Stimulated activated CD8-positive, alpha-beta memory T cell treated with anti-CD3 and anti-CD28 coated beads, Interleukin-7, amount 100 ng/mL, for 24 hours (primary cell): ENCODE measurements at places on chromosomes 13 and 19.
A peak's percentile ranks its signal among the peaks of the same experiment; 100 is the strongest.

GRCh38 chr19:51525651-51526050 is 5.8 kb downstream of the SIGLEC6 start:
- DNase-seq: no peak

DNA sequence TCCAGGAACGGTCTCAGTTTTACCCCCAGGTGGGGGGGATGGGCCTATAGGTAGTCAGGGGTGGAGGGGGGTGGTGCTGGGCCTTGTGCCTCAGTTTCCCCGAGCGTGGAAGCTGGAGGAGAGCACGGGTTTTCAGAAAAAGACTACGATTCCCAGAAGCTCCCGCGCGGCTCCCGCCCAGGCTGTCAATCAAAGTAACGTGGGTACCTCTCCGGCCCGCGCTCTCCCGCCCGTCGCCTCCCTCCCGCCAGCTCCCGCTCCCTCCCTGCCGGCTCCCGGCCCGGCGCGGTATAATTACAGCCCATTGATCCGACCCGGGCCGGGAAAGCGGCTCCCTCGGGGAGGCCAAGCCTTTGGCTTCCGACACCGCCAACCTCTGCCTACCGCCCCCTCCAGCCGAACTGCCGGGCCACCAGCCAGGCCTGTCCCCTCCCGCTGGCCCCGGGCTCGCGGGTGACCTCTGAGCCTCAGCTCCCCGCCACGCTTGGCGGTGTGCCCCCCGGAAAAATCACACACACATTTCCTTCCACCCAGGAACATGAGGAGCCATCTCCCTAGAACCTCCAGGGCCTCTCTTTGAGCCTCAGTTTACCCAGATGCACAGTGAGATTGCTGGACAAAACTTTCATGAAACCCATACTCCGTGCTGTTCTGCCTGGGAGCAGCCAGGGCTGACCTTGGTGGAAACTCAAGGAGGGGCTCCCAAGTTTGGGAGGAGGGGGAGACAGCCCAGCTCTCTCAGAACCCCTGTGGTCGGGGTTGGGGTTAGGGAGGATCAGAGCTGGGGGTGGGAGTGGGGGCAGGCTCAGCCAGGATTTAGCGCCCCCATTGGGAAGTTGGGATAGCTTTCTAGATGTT is 7.3 kb upstream of the TLE2 start:
- DNase-seq: peak; percentile 64

DNA sequence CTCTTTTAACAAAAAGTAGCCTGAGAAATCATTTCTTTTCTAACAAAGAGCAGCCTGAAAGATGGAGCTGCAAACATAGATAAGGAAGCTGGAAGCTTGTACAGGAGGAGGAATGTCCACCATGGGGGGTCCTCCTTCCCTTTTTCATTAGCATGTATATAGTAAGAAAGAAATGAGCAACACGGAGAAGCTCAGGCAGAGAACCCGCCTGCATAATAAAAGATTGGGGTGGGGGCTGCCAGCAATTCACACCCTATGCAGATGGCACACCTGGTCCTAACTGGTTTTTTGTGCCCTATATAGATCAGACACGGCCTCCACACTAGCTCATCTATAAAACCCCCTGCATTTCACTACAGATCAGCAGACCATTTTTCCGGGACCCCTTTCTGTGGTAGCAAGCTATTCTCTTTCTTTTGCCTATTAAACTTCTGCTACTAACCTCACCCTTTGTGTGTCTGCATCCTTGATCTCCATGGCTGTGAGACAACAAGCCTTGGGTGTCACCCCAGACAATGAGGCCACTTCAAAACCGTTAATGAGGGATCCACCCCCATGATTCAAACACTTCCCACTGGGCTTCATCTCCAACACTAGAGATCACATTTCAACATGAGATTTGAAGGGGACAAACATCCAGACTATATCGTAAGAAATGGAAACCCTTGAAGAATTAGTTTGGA is 167.5 kb upstream of the FREM2 start:
- DNase-seq: no peak

GRCh38 chr13:62123409-62123808 is 707.8 kb upstream of the PCDH20 start:
- DNase-seq: no peak

GRCh38 chr13:42777467-42777866 is 3.9 kb upstream of the FAM216B start:
- no peak for DNase-seq

DNA sequence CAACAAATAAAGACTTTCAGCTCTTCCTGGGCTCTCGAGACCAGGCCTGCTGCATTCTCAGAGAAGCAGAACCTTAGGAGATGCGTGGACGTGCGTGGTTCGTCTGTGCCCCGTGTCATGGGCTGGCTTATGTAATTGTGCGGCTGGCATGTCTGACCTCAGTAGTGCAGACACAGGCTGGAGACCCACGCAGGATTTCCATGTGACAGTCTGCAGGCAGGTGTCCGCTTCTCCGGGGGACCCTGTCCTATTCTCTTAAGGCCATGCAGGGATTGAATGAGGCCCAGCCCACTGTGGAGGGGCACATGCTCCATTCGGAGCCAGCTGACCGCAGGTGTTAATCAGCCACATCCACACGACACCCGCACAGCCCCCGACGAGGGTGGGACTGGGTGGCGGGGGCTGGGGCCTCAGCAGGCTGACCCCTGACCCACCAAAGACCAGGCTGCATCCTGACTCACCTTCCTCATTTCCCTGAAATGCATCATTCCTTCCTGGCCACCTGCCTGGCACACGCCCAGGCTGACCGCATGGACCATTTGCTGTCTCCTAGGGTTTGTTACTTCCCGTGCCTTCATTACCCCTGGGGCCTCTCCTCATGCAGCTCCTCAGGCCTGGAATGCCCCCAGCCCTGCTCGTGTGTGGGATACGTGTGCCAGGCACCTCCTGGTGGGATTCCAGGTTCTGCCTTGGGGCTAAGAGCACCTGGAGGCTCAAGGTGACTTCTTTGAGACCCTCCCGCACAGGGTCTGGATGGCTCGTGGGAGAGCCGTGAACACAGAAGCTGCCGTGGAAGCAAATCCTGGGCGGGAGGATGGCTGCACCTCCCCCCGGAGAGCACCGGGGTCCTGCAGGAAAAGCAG is 10.7 kb upstream of the MCF2L start:
- DNase-seq: no peak

DNA sequence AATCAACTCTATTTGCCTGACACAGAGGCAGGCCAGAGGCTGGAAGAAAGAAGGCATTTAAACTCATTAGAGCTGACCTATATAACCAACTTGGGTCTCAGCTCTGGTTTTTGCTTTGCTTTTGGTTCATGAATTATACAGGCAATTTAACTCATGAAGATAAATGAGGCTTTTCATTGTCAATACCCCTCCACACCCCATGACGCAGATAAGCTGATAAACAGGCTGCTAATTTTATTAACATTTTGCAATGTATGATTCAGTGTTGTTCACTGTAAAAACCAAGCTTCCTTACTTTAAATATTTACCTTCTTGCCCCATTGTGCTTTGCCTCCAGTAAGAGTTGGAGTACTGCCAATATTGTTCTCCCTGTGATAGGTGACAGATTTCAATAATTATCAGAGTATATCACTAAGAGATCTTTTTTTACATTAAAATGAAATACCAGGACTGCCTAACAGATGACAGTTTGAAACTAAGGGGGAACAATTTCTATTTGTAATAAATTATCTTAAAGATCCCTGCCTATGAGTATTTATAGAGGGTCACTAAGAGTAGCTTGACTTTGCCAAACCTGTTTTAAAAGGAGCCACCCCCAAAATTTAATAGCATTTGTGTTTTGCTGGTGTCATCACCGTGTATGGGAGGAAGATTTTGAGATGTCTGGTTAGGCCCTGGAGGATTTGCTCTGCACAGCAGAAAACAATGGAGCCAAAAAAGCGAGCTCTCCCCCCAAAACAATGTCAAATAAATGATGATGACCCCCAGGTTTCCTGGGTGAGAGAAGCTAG is 472.7 kb upstream of the NBEA start:
- DNase-seq: no peak

GRCh38 chr13:38785042-38785441 is 98.2 kb downstream of the FREM2 start:
- DNase-seq: no peak

DNA sequence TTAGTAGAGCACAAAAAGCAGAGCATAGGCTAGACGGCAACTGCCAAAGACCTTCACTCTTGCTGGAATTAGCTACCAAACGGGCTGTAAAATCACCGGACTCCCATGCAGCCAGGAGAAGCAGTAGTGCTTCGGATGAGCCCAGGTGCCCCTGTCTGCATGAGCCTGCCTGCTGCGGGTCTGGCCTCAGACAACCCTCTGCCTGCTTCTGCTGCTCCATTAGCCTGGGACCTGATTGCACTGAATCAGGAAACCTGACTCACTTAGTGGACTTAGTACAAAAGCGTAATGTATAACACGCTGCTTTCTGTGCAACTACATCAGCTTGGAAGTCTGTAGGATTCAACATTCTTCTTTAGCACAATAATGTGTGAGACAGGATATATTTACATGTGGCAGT is 170.0 kb downstream of the LMO7 start:
- DNase-seq: no peak

GRCh38 chr13:102700088-102701031 is 5.5 kb upstream of the METTL21C start:
- no peak for DNase-seq

DNA sequence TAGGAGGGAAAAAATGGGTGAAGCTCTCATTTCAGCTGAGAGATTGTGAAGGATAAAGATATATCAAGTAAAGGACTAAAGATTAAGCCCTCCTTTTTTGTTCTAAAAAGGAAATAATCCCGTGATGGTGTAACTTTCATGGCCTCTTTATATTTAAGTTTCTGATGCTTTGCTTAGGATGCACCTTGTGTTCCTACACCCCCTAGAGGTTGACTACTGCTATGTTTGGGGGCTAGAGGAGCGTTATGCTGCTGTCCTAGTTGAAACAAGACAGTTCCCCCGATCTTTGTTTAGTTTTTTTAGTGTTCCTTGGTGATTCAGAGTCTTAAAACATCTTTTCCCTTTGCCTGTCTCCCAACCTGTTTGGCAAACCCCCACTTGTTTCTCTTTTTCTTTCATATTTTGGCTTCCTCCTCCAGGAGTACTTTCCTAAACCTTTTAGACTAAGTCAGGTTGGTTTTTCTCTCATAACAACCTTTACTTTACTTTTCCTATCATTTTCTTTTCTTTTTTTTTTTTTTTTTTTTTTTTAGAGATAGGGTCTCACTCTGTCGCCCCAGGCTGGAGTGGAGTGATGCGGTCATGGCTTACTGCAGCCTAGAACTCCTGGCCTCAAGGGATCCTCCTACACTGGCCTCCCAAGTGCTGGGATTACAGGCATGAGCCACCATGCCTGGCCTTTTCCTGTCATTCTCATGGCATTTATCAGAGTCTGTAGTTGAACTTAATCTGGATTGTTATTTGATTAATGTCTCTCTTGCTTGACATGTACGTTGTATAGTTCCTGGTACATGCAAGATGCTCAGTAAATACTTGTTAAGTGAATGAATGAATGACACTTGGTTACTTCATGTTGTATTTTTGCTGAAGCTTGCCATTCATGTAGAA is 2.8 kb downstream of the UBA2 start:
- no peak for DNase-seq

GRCh38 chr19:49425922-49426592 is 869 bp downstream of the GFY start:
- DNase-seq: no peak

GRCh38 chr19:31626941-31627340 is 277.7 kb upstream of the TSHZ3 start:
- DNase-seq: no peak

GRCh38 chr19:18878058-18878797 is 17.7 kb downstream of the CERS1 start:
- no peak for DNase-seq

DNA sequence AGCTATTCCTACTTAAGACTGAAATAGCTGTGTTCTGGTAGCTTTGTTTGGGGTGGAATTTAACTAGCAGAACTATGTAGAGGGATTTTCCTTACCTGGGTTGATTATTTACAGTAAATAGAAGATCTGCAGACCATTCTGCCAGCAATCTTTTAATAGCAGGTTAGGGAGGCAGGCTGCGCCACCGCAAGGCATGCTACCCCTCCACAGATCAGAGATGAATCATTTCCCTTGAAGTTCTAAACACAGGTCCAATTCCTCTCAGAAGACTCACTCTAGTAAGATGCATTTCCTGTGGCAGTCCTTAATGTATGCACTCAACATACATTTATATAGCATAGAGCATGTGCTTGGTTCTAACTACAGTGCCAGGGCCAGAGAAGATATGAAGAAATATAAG is 109.0 kb downstream of the TNFRSF19 start:
- DNase-seq: no peak

GRCh38 chr19:29798774-29799497 is 12.9 kb upstream of the CCNE1 start:
- DNase-seq: no peak

GRCh38 chr13:50464349-50465251 is 378.9 kb downstream of the DLEU7 start:
- no peak for DNase-seq

DNA sequence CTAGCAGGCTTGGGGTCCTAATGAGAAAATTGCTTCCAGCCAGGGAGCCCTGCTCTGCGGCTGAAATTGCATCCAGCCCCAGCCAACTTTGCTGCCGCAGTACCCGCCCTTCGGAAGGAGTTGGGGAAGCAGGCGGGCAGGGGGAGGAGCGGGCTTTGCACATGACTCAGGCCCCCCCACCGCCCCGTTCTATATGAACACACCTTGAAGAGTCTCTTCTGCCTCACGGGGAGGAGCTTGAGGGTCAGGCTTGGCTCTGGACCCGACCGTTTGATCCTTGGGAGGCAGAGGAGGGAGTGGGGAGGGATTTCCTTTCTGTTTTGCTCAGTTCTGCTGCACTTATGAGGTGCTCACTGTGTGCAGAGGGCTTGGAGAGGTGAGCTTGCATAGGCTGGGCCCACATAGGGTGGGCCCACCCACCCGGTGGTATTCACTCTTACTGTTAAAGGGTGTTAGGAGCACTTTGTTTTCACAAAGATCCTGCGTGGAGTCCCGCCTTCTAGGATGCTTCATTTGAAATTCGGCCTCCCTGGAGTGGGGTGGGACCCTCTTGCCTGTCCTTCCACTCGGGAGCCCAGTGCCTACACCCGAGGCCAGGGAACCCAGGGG is 46.5 kb downstream of the LYL1 start:
- DNase-seq: no peak

- DNase-seq: no peak
Observed at GRCh38 chr19:44875666-44876451, 15.2 kb upstream of the TOMM40 start.

GRCh38 chr19:35352177-35352447 is 4.4 kb downstream of the FFAR1 start:
- DNase-seq: no peak

DNA sequence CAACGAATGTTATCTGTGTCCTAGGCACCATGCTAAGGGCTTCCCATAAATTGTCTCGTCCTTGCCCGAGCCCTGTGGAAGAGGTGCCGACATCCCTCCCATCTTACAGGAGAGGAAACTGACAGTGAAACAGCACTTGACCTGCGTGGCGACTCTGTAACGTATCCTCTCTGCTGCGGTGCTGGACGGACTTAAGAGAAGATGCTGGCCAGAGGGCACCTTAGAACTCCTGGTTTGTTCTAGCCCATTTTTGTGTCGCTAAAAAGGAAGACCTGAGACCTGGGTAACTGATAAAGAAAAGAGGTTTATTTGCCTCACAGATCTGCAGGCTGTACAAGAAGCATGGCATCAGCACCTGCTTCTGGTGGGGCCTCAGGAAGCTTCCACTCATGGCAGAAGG is 68.6 kb downstream of the KCTD15 start:
- no peak for DNase-seq
